CD4-positive, alpha-beta T cell treated with Interleukin-4 for 1 hour (primary cell): ENCODE measurements at places on chromosomes 5 and 9.

- no peak for DNase-seq
Measured at GRCh38 chr5:135340568-135340967, 58.5 kb downstream of the MACROH2A1 start.

DNA sequence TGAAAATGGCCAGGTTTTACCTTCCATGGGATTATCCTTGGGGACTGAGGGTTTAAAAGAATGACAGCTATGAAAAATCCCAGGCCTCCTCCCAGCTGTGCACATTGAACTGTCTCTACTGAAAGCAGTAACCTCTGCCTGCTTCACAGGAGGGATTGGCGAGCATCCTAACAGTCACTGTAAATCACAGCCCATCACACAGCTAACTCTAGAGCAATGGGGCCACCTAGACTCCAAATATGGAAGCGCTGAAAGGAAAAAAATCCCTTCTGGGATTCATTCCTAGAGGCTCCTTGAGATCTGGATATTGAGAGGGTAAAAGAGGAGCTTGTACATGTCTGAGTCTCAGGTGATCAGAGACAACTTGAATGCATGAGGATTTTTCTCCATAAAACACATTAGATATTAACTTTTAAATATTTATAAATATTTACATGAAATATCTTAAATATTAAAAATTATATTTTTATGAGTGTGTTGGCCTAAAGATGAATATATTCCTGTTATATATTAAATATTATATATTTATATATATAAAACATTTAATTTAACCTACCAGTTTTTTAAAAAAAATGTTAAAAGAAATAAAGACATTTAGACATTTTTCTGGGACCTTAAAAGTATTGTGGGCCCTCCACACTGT is 133.8 kb upstream of the SLC24A2 start:
- no peak for DNase-seq

- no peak for DNase-seq
Measured at GRCh38 chr5:58016358-58016757, 443.5 kb downstream of the PLK2 start.

- DNase-seq, result no peak
Measured at GRCh38 chr5:15564523-15564922, 64.5 kb downstream of the FBXL7 start.

GRCh38 chr5:112109331-112110007 is 309.6 kb downstream of the EPB41L4A start:
- DNase-seq, result peak; percentile 11

GRCh38 chr5:107868650-107869409 is 198.1 kb upstream of the EFNA5 start:
- no peak for DNase-seq

- DNase-seq, result peak; percentile 4
Measured at GRCh38 chr5:135477613-135478066, 25.5 kb upstream of the TIFAB start.

- no peak for DNase-seq
Measured at GRCh38 chr9:131574730-131575640, 29.7 kb downstream of the PRRT1B start.

GRCh38 chr5:7868427-7868772 is 431 bp downstream of the FASTKD3 start:
- DNase-seq, result no peak

- no peak for DNase-seq
Measured at GRCh38 chr9:117104206-117104605, 310.7 kb downstream of the ASTN2 start.

- DNase-seq, result no peak
Measured at GRCh38 chr9:133858771-133859170, 120.6 kb upstream of the SARDH start.

- no peak for DNase-seq
Measured at GRCh38 chr5:90968319-90968718, 409.7 kb downstream of the ADGRV1 start.

- DNase-seq, result no peak
Measured at GRCh38 chr9:125844611-125845010, 97.4 kb downstream of the PBX3 start.

- DNase-seq, result no peak
Measured at GRCh38 chr5:73747696-73748380, 121.8 kb downstream of the ARHGEF28 start.

DNA sequence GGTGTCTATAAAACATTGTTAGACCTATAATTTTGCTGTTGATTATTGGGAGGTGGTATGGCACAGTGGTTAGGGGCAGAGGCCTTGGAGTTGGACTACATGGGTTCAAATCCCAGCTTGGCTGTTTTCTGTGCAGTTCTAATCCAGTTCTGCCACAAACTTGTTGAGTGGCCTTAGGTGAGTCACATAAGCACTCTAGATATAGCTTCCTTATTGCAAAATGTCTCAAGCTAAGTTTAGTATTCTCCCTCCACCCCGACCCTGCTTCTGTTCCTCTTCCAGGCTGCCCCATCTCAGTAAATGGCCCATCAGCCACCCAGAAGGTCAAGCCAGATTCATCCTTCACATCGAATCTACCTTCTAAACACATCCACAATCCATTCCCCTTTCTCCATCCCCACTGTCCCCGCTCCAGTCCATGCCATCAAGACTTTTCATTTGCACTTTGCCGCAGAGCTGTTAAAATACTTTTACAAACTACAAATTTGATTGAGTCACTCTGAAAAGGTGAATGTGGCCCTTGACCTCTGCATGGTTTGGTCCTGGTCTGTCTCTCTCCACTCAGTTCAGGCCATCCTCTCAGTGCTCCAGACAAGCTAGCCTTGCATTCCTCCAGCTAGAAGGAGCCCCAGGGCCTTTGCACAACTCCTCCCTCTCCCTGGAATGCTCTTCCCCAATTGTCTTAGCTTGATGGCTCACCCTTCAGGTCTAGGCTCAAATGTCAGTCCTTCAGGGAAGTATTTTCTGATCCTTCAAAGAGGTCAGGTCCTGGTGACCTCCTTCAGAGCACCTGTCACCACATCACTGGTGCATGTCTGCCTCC is 10.0 kb upstream of the HDHD3 start:
- no peak for DNase-seq

DNA sequence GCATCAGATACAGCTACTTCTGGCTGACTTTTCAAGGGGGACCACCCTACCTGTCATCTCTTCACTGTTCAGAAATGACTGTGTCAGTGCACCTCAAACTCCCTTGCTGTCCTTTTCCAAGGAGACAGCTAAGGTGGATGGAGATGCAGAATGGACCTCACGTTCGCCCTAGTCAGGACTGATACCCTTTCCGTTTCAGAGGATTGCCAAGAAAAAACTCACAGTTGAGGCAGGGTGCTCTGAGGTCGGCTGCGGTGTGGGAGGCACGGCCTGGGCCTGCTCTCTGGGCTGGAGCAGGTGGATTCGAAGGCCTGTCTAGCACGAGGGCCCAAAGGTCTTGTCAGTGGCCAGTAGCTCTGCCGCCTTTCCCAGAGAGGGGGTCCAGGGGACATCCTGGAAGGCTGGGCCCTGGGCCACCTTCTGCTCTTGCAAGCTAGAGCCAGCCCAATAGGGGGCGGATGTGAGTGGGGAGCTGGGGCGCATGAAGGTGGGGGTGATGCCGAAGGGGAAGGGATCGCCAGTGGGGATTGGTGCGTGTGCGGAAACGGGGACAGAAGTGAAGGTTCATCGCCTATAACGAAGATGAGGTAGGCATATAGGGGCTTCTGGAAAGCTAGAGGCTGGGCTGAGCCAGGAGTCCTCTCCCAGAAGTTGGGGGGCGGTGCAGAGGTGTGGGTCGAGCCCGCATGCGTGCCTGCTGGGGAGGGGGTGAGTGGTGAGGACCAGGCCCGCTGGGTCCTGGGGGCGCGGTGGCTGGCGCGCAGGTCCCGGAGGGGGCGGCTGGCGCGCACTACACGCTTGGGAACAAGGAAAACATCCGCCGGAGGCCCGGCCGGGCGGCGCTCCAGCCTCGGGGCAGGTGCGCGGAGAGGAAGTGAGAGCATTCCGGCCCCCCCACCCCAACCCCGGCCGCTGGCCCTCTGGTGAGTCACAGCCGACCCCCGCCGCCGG is 2.5 kb upstream of the MSMP start:
- peak; percentile 76 for DNase-seq

GRCh38 chr5:169303119-169303515 is 2.2 kb upstream of the SLIT3 start:
- no peak for DNase-seq

GRCh38 chr9:134607971-134608370 is 33.6 kb upstream of the COL5A1 start:
- DNase-seq, result no peak

GRCh38 chr9:28688172-28688571 is 1114.9 kb upstream of the C9orf72 start:
- DNase-seq, result no peak

- no peak for DNase-seq
Measured at GRCh38 chr5:59001154-59001553, 418.3 kb downstream of the RAB3C start.

GRCh38 chr5:177495243-177496060 is 2.0 kb downstream of the PDLIM7 start:
- DNase-seq, result peak; percentile 27

- no peak for DNase-seq
Measured at GRCh38 chr5:178525906-178526732, 64.1 kb downstream of the COL23A1 start.

DNA sequence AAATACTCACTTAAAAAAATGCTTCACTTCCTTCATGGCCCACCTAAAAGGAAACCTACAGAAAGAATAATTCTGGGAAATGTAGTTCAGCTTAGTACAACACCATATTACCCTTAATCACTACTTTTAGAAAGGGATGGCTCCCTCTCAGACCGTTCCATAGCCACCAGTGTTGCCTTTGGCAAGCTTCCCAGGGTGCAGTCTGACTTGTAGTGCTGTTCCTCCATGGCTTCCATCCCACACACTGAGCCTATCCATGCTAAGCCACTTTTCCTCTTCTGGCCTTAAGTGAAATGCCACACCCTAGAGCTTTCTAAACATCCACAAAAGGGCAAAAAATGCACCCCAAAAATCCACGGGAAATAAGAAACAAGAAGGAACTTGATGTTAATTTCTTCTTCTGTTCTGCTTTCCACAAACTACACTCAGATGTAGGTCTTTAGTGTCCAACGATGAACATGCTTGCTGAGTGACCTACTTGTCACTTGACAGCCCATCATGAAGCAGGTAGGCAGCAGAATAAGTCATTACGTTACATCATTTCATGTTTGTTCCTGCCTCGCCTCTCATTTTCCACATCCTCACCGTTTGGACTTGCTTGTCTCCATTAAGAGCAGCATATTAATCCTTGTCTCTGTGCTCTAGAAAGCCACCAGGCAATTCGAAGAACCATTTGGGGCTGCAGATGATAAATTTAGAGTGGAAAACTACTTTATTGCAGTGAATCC is 391.1 kb upstream of the GRAMD2B start:
- no peak for DNase-seq

DNA sequence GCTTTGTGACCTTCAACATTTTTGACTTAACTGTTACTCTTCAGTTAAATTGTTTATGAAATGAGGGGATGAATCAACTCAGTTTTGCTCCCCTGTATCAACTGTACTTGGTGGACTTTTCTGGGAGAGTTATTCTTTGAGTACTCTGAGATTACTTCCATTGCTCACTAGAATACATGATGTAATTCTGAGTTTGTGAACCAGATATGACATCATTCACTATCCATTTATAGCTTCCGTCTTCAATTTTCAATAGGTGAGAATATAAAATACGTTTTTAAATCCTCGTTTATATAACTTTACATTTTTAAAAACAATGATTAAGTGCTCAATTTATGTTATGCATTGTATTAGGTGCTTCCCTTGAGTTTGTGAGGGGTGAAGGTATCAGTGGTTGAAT is 71.0 kb downstream of the XRCC4 start:
- no peak for DNase-seq

DNA sequence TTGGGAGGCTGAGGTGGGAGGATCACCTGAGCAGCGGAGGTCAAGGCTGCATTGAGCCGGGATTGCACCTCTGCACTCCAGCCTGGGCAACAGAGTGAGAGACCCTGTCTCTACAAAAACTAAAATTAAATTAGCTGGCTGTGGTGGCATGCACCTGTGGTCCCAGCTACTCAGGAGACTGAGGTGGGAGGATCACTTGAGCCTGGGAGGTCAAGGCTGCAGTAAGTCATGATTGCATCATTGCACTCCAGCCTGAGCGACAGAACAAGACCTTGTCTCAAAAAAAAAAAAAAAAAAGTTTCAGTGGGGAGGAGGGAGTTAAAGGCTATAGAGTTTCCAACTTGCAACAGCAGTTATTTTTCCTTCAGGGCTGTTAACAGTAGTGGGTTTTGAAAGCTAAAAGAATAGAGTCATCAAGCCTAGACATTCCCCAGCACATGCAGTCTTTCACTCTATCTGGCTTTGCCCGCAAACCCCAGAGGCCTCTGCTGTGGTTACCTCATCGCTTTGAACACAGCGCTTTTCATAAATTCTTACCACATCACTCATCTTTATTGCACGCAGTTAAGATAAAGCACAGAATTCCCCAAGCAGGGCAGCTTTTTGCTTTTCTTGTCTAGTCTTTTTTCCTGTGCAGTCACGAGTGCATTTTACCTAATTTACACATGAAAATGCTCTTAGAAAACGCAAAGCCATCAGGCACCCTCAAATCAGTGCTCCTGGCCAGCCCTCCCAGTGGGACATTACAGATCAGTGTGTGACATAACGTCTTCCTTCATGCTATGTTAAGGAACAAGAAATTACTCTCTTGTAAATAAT is 8.7 kb upstream of the SLC2A8 start:
- peak; percentile 84 for DNase-seq

DNA sequence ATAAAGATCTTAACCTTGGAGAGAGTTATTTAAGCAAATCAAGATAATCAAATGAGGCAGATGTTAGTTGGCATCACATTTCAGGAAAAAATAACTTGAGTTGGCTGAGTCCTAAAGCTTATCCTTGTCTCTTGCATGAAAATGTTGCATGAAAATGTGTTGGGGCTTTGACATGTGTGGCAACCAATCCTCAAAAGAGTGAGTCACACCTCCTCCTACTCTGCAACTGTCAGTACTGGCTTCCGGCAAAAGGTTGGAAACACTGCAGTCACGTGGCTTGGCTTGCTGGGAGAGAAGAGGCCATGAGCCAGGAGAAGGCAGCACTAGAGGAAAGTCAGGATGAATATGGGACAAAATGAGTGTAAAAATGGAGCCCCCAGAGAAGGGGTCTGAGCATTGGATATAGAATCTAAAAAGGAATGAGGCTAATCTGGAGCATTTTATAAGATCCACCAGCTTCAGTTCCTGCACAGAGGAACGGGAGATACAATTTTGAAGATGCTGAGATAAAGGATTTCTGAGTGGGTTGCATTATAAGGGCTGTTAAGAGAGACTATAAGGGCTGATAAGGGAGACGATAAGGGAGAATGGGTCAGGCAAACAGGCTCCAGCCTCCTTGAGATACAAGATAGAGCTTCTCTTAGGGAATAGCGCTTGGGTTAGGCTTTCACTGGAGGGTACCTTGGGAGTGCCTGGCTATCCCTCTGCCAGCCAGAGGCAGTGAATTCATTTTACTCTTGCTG is 43.1 kb downstream of the SPATA31D1 start:
- no peak for DNase-seq

- no peak for DNase-seq
Measured at GRCh38 chr5:1445313-1445688, at the start of gene SLC6A3. SLC6A3 (minus strand) TSS chr5:1445440; CDS start chr5:1443197, 2,243 bp downstream.

- DNase-seq, result peak; percentile 78
Measured at GRCh38 chr9:133238272-133238850, 29.3 kb upstream of the OBP2B start.

- DNase-seq, result no peak
Measured at GRCh38 chr5:153352685-153353219, 137.7 kb upstream of the GRIA1 start.
